Muscle of back (tissue), 13 donors: ENCODE measurements at places on chromosomes 11 and 22. TPM values are rescaled to one million over a fixed set of nuclear protein-coding genes. Genes with fewer than 3 reads are reported as not detected.
A peak's percentile ranks its signal among the peaks of the same experiment; 100 is the strongest.

GRCh38 chr11:45373506-45374035, 87.4 kb upstream of the SYT13 start:
- no peak for DNase-seq

The KCNJ11 gene
- polyA plus RNA-seq: 13.7 TPM

GRCh38 chr11:12800871-12801270, 126.7 kb downstream of the TEAD1 start:
- no peak for DNase-seq

DNA sequence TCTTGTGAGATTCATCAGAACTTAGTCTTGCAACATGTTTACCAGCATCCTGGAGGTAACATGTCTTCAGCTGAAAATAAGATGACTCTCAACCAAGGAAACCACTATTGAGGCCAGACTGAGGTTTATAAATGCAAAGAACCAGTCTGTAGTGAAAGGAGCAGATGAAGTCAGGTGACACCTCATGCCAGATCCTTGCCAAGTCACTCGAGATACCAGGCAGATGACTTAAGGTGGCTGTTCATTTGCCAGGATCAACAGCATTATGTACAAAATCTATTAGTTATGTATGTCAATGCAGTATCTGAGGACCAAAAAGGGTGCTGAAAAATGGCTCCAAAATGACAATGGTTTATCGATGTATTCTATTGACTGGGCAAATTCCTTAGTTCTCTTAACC, 100.0 kb upstream of the SOX6 start:
- DNase-seq: no peak

GRCh38 chr22:23513133-23513532, 67.0 kb downstream of the IGLL1 start:
- DNase-seq: no peak

GRCh38 chr11:44319170-44319551, 9.2 kb upstream of the ALX4 start:
- DNase-seq: no peak

DNA sequence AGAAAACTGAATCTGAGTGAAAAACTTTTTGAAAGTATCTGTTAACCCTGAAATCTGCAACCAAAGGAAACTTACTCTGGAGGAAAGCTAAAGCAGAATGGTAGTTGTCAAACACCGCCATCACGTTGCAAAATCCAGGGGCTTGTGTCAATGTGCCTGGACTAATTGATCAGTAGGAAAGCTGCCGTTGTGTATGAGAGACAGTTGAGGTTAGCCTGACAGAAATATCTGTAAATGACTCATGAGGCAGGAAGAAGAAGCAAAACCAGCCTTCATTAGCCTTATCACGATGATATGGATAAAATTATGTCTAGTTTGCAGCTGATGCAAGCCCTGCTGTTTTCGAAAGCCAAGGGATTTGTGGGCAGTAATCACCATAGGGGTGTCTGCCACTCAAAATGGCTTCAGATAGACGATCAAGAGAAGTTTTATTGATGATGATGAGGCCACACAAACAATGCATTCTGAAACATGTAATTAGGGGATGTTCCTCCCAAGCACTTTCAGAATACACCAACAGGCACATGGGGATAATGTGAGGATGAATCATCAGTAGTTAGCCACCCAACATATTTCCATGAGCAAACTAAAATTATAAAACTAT, 8.9 kb downstream of the SCGB1A1 start:
- no peak for DNase-seq

- DNase-seq: no peak
Measured at GRCh38 chr22:41870786-41871185, 37.9 kb downstream of the SREBF2 start.

The CD6 gene
- 10.6 TPM for polyA plus RNA-seq

The C1QTNF5 gene
- polyA plus RNA-seq: 19.5 TPM

DNA sequence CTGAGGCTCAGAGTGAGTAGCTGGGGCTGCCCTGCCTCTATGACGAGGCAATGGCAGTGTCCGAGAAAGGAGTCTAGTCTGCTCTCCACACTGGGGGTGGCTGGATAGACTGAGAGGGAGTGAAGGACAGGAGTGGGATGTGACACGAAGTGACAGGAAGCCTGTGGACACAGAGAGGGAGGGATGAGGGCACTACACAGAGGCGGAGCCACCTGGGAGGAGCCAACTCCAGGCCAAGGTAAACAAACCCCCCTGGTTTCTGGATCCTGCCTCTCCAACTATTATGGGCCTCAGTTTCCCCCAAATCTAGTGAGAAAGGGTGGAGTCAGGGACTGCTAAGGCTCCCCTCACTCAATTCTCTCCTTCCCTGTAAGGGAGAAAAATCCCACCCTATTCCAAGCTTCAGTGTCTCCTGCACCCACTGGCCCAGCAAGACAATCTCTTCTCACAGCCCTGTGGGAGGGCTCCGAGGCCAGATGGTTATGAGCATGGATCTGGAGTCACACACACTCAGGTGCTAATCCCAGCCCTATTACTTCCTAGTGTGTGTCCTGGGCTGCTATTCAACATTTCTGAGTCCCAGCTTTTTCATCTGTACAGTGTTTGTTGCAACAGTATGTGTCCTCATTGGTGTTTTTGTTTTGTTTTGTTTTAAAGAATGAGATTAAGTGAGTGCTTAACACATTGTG, 24.9 kb downstream of the ASPHD2 start:
- no peak for DNase-seq

The SLC17A6 gene
- not detected for polyA plus RNA-seq

DNA sequence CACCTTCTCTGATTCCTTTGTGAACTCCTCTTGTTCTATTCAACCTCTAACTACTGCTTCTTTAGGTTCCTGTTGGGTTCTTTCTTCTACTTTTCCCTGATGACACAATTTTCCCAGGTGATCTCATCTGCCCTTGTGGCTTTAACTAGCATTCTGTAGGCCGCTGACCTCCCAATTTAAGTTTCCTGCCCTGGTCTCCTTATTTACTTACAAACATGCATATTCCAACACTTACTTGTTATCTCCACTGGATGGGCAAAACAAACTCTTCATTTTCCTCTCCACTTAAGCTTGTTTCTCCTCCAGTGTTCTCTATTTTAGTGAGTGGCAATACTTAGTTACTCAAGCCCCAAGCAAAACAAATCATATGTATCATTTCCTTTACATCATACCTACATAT, 734.5 kb downstream of the METTL15 start:
- no peak for DNase-seq

DNA sequence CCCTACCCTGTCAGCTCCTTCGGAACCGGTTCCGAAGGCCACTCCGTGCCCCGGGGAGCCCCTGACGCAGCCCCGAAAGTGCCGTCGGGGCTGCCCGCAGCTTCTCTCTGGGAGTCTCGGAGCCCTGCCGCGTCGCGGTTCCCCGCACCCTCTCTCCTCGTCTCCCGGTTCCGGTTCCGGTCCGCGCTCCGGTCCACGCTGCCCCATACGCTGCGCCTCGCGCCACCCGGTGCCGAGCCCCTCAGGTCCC, 618 bp downstream of the MTA2 start:
- DNase-seq: no peak

The UBQLNL gene
- 0.17 TPM for polyA plus RNA-seq

- no peak for DNase-seq
Measured at GRCh38 chr11:127226949-127227348, 226.4 kb upstream of the KIRREL3 start.

DNA sequence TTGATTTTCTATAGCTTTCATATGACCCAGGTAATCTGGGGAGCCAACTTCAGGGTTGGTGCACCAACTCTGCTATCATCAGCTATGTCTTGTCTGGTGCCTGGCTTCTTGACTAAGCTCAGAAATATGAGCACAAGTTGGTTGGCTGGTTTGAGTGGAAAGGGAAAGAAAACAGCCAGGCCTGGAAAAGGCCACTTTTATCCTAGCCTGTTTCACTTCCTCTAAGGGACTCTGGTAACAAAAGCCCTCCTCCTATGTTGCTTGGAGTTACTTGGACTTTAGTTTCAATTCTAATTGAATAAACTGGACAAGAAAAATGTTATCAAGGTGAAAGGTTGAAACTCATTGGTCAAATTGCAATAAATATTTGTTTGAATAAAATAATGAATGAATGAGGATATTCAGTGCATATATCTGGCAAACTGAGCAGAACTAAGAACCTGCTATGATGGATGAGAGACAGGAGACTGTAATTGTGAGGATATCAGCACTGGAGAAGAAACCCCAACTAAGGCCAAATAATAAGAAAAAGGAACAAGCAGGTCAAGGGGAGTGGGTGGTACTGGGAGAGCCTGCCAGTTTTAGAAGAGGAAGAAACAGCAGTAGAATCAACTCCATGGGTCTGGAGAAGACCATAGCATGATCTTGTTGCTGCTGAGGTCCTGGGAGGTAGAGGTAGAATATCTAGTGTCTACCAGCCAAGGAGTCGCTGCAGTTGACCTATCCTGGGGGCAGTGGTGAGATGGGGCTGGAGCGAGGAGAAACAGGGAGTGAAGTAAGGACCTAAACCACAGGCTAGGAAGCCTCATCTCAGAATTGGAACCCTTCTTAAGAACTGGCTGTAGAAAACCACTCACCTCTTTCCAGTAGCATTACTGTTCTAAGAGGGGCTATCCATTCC, 8.2 kb downstream of the ROBO4 start:
- DNase-seq: no peak

- DNase-seq: no peak
Measured at GRCh38 chr11:72750086-72750485, 2.1 kb downstream of the ARAP1 start.

The OR8A1 gene
- polyA plus RNA-seq: 0.28 TPM

DNA sequence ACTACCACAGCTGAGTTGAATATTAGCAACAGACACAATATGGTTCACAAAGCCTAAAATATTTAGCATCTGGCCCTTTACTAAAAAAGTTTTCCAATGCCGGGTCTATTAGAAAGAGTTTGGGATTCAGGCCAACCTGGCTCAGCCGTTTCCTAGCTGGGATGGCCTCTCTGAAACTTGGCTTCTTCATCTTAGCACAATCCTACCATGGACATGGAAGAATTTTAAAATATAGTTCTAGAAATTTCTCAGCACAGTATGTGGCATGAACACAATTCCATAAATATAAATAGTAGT, 103.8 kb downstream of the RRAS2 start:
- DNase-seq: peak; percentile 81

The CCT8L2 gene
- polyA plus RNA-seq: not detected

The OR51B2 gene
- polyA plus RNA-seq: not detected
